Keratinocyte (primary cell): ENCODE measurements at places on chromosomes 2 and 18. TPM values are rescaled to one million over a fixed set of nuclear protein-coding genes. Genes with fewer than 3 reads are reported as not detected.
A peak's percentile ranks its signal among the peaks of the same experiment; 100 is the strongest.

DNA sequence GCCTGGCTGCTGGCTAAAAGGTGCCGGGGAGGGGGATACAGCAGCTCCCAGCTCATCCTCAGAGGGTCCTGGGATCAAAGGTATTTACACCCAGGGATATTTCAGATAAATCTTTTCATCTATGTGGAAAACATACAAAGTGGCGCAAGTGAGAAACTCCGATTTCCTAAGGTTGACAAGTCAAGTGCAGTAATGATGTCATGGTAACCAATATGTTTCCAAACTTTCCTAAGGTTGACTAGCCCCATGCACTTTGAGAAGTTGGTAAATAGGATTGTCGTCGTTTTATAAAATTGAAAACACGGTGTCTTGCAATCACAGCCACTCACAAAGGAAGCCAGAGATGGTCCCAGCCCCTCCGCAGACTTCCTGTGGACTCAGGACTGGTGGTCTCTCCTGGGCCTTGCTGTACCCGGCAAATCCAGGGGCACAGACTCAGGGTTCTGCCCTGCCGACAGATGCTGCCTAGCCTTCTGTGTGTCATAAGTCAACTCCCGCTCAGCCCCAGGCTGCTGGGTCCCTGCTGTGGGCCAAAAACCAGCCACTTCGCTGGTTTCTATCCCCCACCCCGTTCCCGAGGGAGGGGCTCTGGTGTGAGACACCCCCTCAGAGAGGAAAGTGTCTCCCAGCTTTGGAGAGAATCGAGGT, 111.2 kb upstream of the PPP1CB start:
- H3K27ac ChIP-seq = no peak overlapping the region
- H3K27me3 ChIP-seq = no peaks in the 10 kb centered on the region
- H3K4me3 ChIP-seq = no peak overlapping the region
- H3K36me3 ChIP-seq = no peaks in the 10 kb centered on the region
- H3K4me1 ChIP-seq = peaks cover 23% of the 10 kb centered on the region
- no peak for DNase-seq

GRCh38 chr2:237644381-237644703, 17.0 kb downstream of the LRRFIP1 start:
- no peaks in the 10 kb centered on the region for H3K4me1 ChIP-seq
- no peak overlapping the region for H3K4me3 ChIP-seq
- H3K27me3 ChIP-seq = peaks cover 3% of the 10 kb centered on the region
- H3K27ac ChIP-seq = no peak overlapping the region
- H3K36me3 ChIP-seq = no peaks in the 10 kb centered on the region

GRCh38 chr2:225112362-225113126, 70.3 kb upstream of the DOCK10 start:
- H3K27ac ChIP-seq = no peak overlapping the region
- H3K36me3 ChIP-seq = no peaks in the 10 kb centered on the region
- DNase-seq = no peak
- no peaks in the 10 kb centered on the region for H3K4me1 ChIP-seq
- H3K27me3 ChIP-seq = no peaks in the 10 kb centered on the region

DNA sequence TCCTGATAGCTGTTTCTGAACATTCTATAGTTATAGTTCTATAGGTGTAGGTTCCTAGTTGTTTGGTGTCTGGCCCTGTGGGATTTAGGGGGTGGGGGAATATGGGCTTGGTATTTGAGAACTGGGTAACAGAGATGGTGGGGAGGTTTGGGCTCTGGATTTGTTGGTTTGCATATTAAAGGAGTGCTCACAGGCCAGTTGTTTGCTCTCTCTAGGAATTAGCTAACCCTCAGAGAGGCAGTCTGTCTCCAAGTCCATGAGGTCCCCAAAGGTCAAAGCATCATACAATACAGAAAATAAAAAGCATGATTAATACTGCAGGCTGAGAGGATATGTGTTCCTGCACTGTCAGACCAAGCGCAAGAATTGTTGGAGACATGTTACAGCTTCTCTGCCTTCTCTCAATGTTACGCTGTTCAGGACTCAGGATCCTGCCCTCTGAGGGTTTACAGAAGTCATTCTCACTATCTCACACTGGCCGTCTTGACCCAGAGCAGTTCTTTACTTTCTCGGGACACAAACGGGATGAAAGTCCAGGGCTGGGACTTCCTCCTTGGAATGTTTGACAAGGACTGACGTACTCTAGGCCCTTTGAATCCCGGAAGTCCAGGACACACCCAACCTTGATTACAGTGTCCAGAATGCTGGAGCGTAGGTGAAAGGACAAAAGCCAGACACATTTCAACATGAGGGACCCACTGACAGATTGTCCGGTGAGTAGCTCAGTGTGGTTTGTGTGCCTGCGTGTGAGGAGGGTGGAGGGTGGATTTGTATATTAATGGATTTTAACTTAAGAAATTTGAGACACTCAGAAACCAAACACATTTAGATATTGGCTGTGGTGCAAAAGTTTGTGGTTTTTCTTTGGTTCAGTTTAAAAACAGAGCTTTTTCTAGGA, at the start of gene NOSTRIN:
TSS of gene NOSTRIN (plus strand) at position 677 of the 898 bp plus-strand sequence. CDS start at position 687, 10 bp downstream.
- H3K4me1 ChIP-seq = no peaks in the 10 kb centered on the region
- H3K36me3 ChIP-seq = no peaks in the 10 kb centered on the region
- no peak for DNase-seq
- no peak within 1 kb of the TSS for H3K4me3 ChIP-seq
- H3K27me3 ChIP-seq = no peaks in the 10 kb centered on the region

NRP2 gene
- polyA plus RNA-seq = 9.1 to 20.6 TPM (median 20.6 TPM) in 3 replicates

GRCh38 chr2:72920318-72921087, 3.2 kb downstream of the EMX1 start:
- H3K4me3 ChIP-seq = no peak overlapping the region
- DNase-seq = no peak
- no peak overlapping the region for H3K27ac ChIP-seq

MPP4 gene
- polyA plus RNA-seq = 0.27 to 0.63 TPM (median 0.42 TPM) in 3 replicates

GRCh38 chr18:55850904-55851303, 262.9 kb upstream of the TCF4 start:
- H3K4me1 ChIP-seq = peaks cover 14% of the 10 kb centered on the region
- H3K27me3 ChIP-seq = no peaks in the 10 kb centered on the region
- no peak overlapping the region for H3K4me3 ChIP-seq
- no peak overlapping the region for H3K27ac ChIP-seq
- DNase-seq = no peak

IL36B gene
- 0.14 to 0.21 TPM (median 0.14 TPM) in 3 replicates for polyA plus RNA-seq

DNA sequence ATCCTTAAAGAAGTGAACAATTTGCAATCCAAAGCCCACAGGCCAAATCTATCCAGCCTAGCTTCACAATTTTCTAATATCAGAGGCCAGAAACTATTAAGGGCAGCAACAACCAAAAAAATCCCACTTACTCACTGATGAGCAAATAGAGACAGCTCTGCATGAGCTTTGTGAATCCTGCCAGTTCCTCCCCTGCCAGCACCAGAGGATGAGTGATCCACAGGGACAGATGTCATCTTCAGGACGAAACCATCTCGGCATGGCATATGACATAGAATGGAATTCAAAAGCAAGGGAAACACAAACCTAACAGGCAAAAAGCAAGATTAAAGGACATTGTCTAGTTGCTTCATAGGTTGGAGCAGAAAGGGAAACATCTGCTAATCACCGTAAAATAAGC, 2.2 kb upstream of the DSC2 start:
- no peak overlapping the region for H3K4me3 ChIP-seq
- no peak for DNase-seq
- no peaks in the 10 kb centered on the region for H3K36me3 ChIP-seq
- H3K27ac ChIP-seq = no peak overlapping the region
- H3K27me3 ChIP-seq = no peaks in the 10 kb centered on the region
- H3K4me1 ChIP-seq = peaks cover 28% of the 10 kb centered on the region

- no peaks in the 10 kb centered on the region for H3K4me1 ChIP-seq
- no peaks in the 10 kb centered on the region for H3K36me3 ChIP-seq
- no peak overlapping the region for H3K27ac ChIP-seq
- H3K4me3 ChIP-seq = no peak overlapping the region
- no peak for DNase-seq
- H3K27me3 ChIP-seq = no peaks in the 10 kb centered on the region
These were observed 926.2 kb upstream of the SOX11 start for GRCh38 chr2:4765787-4766530.

GRCh38 chr2:134572314-134573084, 146.3 kb downstream of the TMEM163 start:
- no peak overlapping the region for H3K27ac ChIP-seq
- H3K4me1 ChIP-seq = no peaks in the 10 kb centered on the region
- H3K27me3 ChIP-seq = no peaks in the 10 kb centered on the region
- no peak for DNase-seq
- H3K4me3 ChIP-seq = no peak overlapping the region

C2orf66 gene
- polyA plus RNA-seq = 0.32 to 2.9 TPM (median 2.2 TPM) in 3 replicates

GRCh38 chr2:146576339-146577111, 1268.3 kb upstream of the ACVR2A start:
- no peaks in the 10 kb centered on the region for H3K27me3 ChIP-seq
- H3K4me1 ChIP-seq = peaks cover 29% of the 10 kb centered on the region
- no peaks in the 10 kb centered on the region for H3K36me3 ChIP-seq
- DNase-seq = peak; percentile 28
- no peak overlapping the region for H3K4me3 ChIP-seq

NYAP2 gene
- polyA plus RNA-seq = not detected in 3 replicates

SP140 gene
- polyA plus RNA-seq = 0.95 to 1.2 TPM (median 0.95 TPM) in 3 replicates

DNA sequence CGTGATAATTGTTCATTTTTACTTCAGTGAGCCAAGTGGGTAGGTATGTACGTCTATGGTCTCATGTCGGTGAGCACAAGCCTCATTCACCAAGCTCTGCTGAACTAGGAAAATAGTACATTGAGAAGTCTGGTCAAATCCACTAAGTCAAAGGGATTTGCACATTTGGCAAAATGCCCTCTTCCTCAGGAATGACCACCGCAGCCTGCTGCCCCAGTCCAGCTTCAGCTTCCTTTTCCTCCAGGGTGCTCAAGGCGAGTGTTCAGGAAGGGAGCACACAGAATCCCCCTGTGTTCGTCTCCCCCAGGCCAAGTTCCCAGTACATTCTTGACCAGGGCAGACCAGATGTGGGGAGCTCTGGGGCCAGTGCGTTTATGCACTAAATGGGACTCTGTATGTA, 23.0 kb downstream of the TCF7L1 start:
- H3K4me3 ChIP-seq = no peak overlapping the region
- H3K4me1 ChIP-seq = no peaks in the 10 kb centered on the region
- no peaks in the 10 kb centered on the region for H3K36me3 ChIP-seq

DNA sequence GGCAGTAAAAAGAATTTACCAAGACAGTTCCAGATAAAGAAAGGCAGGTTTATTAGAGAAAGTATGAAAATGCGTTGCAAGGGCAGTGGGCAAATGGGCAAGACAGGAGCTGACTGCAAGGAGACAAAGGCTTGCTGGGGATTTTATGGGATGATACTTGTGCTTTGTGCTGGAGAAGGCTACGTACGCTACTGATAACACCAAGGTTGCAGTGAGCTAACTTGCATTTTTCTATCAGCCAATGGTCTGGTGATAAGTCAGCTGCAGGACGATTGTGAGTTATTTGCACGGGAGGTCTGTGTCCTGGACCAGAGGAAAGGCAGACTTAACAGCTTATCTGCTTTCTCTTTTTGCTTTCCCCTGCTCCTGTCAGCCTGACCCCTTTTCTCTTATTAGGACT, 116.5 kb downstream of the PMS1 start:
- H3K36me3 ChIP-seq = no peaks in the 10 kb centered on the region
- no peak overlapping the region for H3K27ac ChIP-seq
- H3K4me1 ChIP-seq = no peaks in the 10 kb centered on the region
- no peak overlapping the region for H3K4me3 ChIP-seq
